ENCODE measurements at places on chromosomes 5 and 9.

DNA sequence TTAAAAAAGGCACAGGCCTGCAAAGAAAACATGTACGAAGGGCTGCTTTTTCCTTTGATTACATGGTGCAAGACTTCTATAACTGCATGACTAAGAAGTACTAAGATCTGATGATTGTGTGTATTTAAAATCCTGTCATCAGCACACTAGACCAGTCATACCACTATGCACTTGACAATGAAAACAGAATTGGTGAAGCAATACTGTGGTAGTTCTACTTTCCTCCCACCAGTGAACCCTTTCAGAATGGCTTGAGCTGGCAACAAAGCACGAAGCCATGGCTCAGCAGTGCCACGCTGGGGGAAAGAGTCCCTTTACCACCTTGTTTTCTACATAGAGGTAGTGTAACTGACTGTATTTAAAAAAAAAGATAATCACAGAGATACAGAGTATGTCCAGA, 49.0 kb upstream of the POU5F2 start:
- no peak for DNase-seq

- DNase-seq: no peak
Observed at GRCh38 chr5:97338729-97339128, 155.7 kb upstream of the RIOK2 start.

- no peak for DNase-seq
Observed at GRCh38 chr5:172335721-172336120, 52.2 kb upstream of the UBTD2 start.

DNA sequence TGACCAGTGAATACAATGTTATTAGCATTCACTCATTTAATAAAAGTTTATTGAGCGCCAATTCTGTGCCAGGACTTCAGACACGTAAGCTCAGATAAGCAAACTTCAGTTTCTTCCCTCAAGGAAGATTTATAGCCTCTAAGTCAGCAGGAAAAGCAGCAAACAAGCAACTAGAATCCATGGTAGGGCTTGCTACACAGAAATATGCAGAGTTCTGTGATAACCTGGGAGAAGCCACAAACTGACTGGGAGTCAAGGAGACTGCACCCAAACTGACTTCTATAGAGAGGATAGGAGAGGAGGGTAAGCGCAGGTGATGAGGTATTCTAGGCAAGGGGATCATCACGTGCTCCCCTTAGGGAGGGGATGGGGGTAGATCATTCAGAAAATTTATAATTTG, 1.4 kb upstream of the OGN start:
- no peak for DNase-seq

DNA sequence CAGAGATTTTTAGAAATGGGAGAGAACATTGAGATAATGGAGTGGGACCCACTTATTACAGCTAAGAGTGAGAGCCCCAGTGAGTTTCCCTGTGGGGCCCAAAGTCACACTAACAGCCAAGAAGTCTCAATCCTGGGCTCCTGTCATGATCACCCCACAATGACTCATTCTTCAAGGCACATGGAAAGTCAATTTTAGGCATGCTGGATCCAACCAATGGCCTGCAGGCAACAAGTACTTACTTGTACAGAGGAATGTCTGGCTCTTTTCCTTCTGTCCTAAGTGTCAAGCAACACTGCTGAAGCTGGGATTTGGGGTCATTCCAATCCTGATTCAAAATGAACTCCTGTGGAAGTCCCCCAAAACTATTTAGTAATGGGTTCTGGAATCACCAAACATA, 123.1 kb downstream of the DROSHA start:
- DNase-seq: no peak

GRCh38 chr9:25889661-25890060, 211.4 kb upstream of the TUSC1 start:
- no peak for DNase-seq

GRCh38 chr5:74686962-74687751, 2.1 kb downstream of the HEXB start:
- no peak for DNase-seq

DNA sequence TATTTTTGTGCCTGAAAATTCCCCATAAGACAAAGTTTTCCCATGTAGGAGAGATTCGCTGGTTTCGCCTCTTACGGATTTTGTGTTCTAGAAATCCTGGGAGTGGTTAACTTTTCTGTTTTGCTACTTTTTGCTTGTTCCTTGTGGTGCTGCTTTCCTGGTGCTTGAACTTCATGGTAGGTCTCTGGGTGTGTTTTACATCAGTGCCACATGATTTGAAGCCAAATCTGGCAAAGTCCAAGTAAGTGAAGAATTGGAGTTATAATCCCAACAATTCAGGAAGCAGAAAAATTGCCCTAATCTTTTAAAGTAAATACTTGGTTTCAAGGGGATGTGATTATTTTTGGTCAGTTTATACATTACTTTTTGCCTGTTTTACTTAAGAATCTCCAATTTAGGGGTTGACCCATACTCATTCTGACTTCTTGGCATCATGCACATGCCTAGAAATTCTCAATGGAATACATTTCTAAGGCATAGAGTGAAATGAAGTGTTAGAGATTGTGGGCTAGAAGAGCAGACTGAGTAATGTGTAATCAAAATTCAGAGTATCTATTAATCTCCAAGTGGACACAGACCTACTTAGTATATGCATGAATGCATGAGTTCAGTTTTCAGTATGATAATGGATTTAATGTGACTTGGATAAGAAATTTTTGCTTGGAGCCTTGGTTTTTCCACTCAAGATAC, 189.7 kb downstream of the CSNK1G3 start:
- DNase-seq: no peak

DNA sequence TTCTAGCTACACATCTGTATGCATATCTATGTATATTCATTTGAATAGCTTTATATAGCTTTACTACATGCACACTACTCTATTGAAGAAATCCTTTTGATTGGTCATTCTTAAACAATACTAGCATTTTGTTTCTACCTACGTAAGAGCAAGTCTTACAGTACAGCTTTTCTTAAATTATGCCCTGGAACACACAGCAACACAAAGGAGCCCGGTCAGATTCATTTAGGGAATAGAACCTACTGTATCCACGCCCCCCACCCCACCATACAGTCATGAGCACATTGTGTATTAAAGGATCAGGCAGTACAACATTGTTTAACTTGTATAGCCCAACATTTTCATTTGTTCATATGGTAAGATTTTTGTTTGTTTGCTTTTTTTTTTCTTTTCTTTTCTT, 162.8 kb downstream of the GIN1 start:
- DNase-seq: no peak

Measured in Right ventricle myocardium superior (tissue), 1 donor.